ENCODE measurements at places on chromosomes 12 and 14.

DNA sequence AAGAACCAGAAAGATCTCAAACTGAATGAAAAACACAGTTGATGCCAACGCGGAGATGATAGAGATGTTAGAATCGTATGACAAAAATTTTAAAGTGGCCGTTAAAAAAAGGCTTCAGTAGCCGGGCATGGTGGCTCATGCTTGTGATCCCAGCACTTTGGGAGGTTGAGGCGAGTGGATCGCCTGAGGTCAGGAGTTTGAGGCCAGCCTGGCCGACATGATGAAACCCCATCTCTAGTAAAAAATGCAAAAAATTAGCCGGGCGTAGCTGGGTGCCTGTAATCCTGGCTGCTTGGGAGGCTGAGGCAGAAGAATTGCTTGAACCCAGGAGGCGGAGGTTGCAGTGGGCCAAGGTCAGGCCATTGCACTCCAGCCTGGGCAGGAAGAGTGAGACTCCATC, 5.4 kb upstream of the ACVRL1 start:
- no peak for DNase-seq

- DNase-seq: no peak
These were observed 50.9 kb downstream of the ALG10B start for GRCh38 chr12:38367506-38367905.

DNA sequence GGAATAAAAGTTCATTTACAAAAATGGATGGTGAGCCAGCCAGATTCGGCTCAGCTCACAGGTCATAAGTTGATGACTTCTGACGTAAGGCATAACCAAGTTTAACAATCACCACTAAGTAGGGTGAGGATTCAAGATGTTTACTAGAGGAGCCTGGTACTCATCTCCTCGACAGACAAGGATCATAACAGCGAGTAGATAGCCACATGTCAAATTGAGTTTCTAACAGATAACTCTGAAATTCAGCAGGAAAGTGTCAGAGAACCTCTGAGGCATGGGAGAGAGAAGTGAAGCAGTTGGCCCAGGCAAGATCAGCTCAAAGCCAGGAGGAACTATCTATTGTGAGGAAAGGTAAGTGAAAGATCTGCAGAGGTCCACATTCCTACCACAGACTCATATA, 208.7 kb downstream of the NELL2 start:
- DNase-seq: no peak

- DNase-seq: no peak
These were observed 25.4 kb downstream of the RTRAF start for GRCh38 chr14:52014601-52015267.

DNA sequence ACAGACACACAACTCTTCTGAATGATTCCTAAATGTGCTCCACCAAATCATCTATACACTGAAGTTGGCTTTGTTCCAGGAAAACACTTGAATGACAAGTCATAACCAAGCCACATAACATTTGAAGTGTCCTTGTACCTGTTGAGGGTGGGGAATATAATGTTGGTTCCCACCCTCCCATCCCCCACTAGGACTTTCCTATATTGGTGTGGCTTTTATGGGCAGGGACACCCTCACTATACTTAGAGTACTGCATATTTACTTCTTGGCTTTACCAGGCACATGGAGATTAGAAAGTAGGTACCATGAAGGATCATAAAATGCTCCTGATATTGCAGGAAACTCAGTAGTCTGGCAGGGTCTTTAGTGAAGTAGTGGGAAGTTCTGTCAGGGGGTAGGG, 9.7 kb upstream of the BHLHE41 start:
- DNase-seq: no peak

DNA sequence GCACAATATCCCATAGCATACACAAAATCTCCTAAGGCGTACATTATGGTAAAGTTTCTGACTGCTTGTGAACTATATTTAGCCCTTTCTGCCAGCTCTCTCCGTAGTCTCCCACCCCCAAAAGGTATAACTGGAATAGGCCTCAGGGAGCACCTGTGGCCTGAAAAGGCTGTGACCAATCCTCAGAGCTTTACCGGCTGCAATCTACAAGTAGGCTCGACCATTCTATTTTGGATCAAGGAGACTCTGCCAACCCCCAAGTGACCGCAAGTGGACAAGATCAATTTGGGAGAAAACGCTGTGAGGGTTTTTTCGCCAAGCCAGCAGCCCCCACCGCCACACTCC, 1.2 kb downstream of the PPTC7 start:
- DNase-seq: no peak

- DNase-seq: no peak
These were observed 4.9 kb downstream of the CD9 start for GRCh38 chr12:6205144-6205539.

DNA sequence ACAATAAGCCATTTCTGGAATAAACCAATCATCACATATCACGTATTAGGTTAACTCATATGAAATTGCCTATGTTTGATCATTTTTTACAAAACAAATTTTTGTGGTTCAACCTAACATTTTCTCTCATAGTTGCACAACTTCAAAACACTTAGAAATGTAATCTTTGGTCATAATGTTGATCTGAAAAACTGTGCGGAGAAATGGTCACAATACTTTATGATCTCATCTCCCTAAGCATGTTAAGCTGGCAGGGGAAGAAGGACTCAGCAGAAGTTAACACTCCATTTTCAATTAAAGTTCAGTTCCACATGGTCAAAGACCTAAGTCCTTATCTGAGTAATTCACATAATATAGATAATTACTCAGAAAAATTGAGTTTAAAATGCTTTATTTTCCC, 194.8 kb downstream of the CAPZA3 start:
- DNase-seq: no peak

- no peak for DNase-seq
These were observed 4.2 kb downstream of the DENND5B start for GRCh38 chr12:31586728-31587127.

DNA sequence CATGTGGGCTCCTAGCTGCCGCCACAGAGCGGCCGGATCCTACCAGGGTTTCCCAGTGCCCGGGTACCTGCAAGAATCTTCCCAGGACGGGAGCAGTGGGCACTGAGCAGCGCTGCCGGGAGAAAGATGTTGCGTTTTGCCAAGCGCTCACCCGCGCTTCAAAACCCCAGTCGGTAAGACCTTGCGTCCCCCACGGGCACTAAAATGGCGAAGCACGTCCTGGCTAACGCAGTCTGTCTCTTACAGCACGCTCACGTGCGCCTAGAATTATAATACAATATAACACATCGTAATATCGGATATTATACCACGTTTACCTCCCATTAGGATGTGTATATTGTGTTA, 35.1 kb upstream of the TBX5 start:
- no peak for DNase-seq

DNA sequence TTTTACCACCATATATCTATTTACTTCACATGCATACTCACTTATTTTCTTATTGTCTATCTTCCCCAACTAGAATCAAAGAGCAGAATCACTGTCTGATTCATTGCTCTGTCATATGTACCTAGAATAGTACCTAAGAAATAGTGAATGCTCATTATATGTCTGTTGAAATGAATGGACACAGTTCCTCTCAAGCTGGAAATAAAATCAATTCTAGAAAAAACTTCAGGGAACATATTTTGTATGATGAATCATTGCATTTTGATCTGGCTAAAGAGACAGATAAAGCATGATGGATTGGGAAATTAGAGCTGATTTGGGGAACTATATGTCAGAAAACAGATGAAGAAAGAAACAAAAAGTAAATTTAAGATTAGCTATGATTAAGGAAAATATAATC, 623.3 kb downstream of the C12orf50 start:
- no peak for DNase-seq

DNA sequence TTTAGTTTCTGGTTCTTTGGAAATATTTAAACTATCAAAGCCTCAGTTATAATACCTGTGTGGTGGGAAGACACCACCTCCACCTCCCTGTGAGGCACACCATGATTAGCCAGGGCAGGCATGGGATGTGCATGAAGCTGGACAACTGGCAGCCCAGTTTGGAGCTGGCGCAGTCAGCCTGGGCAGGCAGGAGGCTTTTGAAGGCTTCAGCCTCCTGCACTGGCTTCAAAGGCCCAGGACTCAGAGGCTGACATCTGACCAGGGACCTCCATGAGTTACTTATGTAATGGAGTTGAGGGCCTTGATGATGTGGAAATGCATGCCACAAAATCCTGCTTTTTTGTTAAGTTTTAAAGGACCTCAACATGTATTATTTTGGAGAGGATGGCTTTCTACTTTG, 30.3 kb downstream of the C14orf132 start:
- no peak for DNase-seq

GRCh38 chr14:97377550-97377949, 580.4 kb downstream of the VRK1 start:
- no peak for DNase-seq

DNA sequence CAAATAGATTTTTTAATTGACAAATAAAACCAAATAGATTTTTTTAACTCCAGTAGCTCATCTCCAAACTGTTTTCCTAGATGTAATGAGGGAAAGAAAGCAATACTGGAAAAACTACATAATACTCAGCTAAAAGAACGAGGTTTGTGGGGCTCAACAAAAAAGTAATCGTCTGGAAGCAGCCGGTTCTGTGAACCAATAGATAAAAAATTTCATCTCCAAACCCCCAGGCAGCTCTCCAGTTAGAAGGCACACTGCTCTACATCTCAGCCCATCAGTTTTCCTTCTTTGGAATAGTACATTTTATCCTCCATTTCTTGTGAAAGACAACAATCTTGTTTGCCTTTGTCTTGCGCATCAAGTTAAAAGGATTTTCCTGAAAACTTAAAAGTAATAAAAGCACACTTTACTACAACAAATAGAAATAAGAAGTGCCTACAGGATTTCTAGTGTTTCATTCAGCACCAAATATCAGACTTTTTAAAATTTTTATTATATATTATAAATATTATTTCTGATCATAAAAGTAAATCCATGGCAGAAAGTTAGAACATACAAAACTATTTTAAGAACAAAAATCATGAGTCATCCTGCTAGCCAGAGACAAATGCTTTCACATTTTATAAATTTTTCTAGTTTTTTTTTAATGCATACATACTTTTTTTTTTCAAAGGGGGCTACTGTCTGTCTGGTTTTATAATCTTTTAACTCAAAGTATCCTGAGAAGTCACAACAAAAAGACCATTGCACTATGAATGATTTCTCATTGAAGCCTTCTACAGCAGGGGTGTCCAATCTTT, 67.7 kb downstream of the EPS8 start:
- no peak for DNase-seq

GRCh38 chr14:104702106-104702505, 12.7 kb downstream of the INF2 start:
- no peak for DNase-seq

All from anterior cingulate cortex (tissue), 58 donors.